ENCODE measurements at places on chromosomes 2 and 18. TPM values are rescaled to one million over a fixed set of nuclear protein-coding genes. Genes with fewer than 3 reads are reported as not detected.

Gene POMC
- 4.3 TPM for polyA plus RNA-seq

Gene CHAC2
- polyA plus RNA-seq: 3.6 TPM

Gene PCGF1
- polyA plus RNA-seq: 16.7 TPM

Gene SCYGR8
- not detected for polyA plus RNA-seq

Gene FBXO36
- polyA plus RNA-seq: 2.2 TPM

- no peaks in the 10 kb centered on the region for H3K27me3 ChIP-seq
- no peaks in the 10 kb centered on the region for H3K36me3 ChIP-seq
- DNase-seq: no peak
- no peak overlapping the region for H3K27ac ChIP-seq
Measured at GRCh38 chr2:168853471-168853870, 36.8 kb downstream of the SPC25 start.

DNA sequence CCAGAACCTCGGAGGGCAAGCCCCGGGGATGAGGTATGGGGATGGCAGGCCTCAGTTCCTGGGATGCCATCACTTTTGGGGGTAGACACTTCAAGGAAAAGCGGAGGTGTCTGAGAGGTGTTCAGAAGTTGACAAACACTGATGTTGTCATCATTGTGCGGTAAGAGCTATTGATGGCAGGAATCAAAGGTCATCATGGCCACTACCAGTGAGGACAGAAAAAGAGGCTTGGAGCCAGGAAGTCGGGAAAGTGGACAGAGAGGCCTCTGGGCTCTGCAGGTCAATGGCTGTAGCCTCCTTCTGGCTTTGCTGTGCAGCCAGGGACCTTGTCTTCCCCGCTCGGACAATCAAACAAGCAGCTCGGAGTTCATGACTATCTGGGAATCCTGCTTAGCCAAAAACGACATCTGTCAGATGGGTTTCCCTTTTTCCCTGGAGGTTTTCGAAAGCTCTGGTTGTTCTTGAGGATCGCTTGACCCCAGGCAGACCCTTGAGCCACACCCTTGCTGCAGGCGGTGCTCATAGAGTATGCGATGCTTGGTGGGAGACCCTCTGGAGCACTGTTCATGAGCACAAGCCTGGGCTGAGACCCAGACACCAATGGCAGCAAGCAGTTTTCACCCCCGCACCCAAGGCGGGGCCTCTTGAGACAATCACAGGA lies 19.4 kb downstream of the ACKR3 start:
- DNase-seq: no peak
- no peak overlapping the region for H3K27ac ChIP-seq
- no peaks in the 10 kb centered on the region for H3K27me3 ChIP-seq
- H3K36me3 ChIP-seq: no peaks in the 10 kb centered on the region
- H3K4me3 ChIP-seq: no peak overlapping the region
- H3K4me1 ChIP-seq: no peaks in the 10 kb centered on the region

DNA sequence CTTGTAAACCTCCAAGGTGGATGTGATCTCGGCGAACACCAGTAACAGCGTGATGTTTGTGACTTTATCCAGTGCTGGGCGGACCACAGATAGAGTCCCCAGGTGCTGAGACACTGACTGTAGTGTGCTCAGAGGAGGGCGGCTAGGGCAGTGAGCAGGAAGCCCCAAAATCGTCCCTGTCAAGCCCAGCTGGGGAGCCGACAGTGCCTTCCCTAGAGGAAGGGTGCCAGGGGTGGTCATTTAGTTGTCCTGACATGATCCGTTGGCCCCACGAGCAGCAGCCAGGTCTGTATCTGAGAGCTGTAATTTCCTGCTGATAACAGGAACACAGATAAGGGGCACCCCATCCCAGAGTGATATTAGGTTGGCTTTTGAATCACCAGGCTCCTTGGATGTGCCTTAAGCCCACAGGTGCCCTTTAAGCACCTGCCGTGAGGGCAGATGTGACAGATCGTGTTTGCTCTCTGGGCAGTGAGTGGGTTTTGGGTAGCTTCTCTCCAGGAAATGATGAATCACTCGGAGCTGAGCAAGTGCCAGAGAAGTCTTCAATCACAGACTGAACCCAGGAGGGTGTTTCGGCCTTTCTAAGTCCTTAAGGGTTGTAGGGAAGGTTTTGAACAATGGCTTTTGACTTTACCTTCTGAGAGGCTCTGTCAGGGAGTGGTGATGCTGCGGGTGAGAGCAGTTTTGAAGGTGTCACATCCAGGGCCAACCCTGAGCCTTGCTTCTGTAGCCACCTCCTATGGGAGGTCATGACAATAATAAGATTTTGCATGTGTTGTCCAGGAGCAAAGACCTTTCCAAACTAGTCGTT lies 7.7 kb downstream of the LPIN1 start:
- DNase-seq: peak; percentile 56
- no peaks in the 10 kb centered on the region for H3K27me3 ChIP-seq
- no peaks in the 10 kb centered on the region for H3K36me3 ChIP-seq
- H3K4me1 ChIP-seq: peaks cover 95% of the 10 kb centered on the region
- H3K27ac ChIP-seq: peak overlapping the region; percentile 70
- peak overlapping the region; percentile 43 for H3K4me3 ChIP-seq

DNA sequence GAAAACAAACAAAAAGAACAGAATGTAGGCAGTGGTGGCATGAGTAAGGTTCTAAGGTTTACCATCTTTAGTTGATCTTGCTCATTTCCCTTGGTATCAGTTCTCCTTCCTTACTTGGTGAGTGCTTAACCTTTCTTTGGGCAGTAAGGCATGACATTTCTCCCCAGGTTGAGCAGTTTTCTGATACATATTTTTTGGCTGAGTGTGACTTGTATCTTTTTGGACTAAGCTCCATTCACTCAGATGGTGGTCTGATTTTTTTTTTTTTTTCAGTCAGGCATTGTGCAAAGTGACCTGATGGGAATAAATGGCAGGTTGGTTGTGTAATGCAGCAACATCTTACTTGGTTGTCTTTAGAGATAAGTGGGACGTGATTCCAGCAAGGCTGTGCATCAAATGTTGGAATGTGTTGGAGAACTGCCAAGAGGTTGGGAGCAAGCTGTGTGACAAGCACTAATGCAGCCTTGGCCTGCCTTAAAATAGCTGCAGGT lies 15.1 kb downstream of the SPTBN1 start:
- no peak for DNase-seq
- no peaks in the 10 kb centered on the region for H3K4me1 ChIP-seq
- H3K27ac ChIP-seq: no peak overlapping the region
- H3K36me3 ChIP-seq: no peaks in the 10 kb centered on the region

GRCh38 chr2:177056481-177056929 lies 156.1 kb upstream of the HNRNPA3 start:
- no peaks in the 10 kb centered on the region for H3K27me3 ChIP-seq
- H3K36me3 ChIP-seq: no peaks in the 10 kb centered on the region
- H3K4me3 ChIP-seq: no peak overlapping the region
- DNase-seq: no peak
- H3K4me1 ChIP-seq: no peaks in the 10 kb centered on the region
